ENCODE measurements at places on chromosomes 16 and 17. TPM values are rescaled to one million over a fixed set of nuclear protein-coding genes. Genes with fewer than 3 reads are reported as not detected.

Gene BCL6B
- 8.7 TPM for total RNA-seq

Gene DNAH2
- 0.19 TPM for total RNA-seq

Gene TBC1D28
- not detected for total RNA-seq

Gene HOXB6
- total RNA-seq, result 21.0 TPM

Gene RUNDC3A
- total RNA-seq, result not detected

Gene CCDC40
- 3.5 TPM for total RNA-seq

Gene CCL1
- not detected for total RNA-seq

Gene GJC1
- total RNA-seq, result 7.4 TPM

Gene ODAD4
- total RNA-seq, result 0.96 TPM

Gene DLX4
- 0.37 TPM for total RNA-seq

Gene PRR11
- total RNA-seq, result 3.5 TPM

Gene ADAT1
- total RNA-seq, result 51.2 TPM

Gene NTN3
- not detected for total RNA-seq

Gene LAT
- total RNA-seq, result 8.5 TPM

Gene PITPNM3
- 3.2 TPM for total RNA-seq

Gene SALL1
- not detected for total RNA-seq

Gene CLDN6
- not detected for total RNA-seq

Gene CEMP1
- total RNA-seq, result not detected

Gene C17orf107
- total RNA-seq, result 2.1 TPM

Gene KRT33A
- not detected for total RNA-seq

Gene ABCA6
- total RNA-seq, result 50.2 TPM

Gene KRTAP4-1
- not detected for total RNA-seq

Gene PDILT
- not detected for total RNA-seq

Gene KRTAP16-1
- not detected for total RNA-seq

Gene HID1
- total RNA-seq, result 4.2 TPM

Gene YBX2
- total RNA-seq, result 1.8 TPM

Gene SDR42E1
- total RNA-seq, result 1.8 TPM

Gene MC1R
- 7.4 TPM for total RNA-seq

Gene SPOP
- total RNA-seq, result 33.7 TPM

Gene MYL11
- not detected for total RNA-seq

Gene IGFALS
- 0.50 TPM for total RNA-seq

Gene ZSCAN10
- total RNA-seq, result 0.28 TPM

Gene FAAP100
- total RNA-seq, result 28.0 TPM

Gene CORO6
- 10.7 TPM for total RNA-seq

Gene RHBDF1
- total RNA-seq, result 17.7 TPM

Gene CMTM4
- 12.6 TPM for total RNA-seq

Gene SLC16A13
- total RNA-seq, result 1.1 TPM

Gene KRT36
- total RNA-seq, result not detected

Gene TOX3
- not detected for total RNA-seq

Gene KCNJ16
- 1.1 TPM for total RNA-seq

Gene TLCD2
- 16.5 TPM for total RNA-seq

Gene KRT15
- total RNA-seq, result 0.31 TPM

Gene TSR3
- total RNA-seq, result 73.8 TPM

Gene CHST5
- total RNA-seq, result 0.09 TPM

Gene MPP2
- 4.4 TPM for total RNA-seq

Gene CCL17
- total RNA-seq, result not detected

Gene KRTAP9-8
- total RNA-seq, result not detected

Gene KRT222
- not detected for total RNA-seq

Gene RPL13
- 5,837 TPM for total RNA-seq

Gene PRSS22
- total RNA-seq, result not detected
